ENCODE measurements at places on chromosomes 4 and X.
A peak's percentile ranks its signal among the peaks of the same experiment; 100 is the strongest.

GRCh38 chrX:134191281-134191680 lies 45.7 kb upstream of the CCDC160 start:
- DNase-seq = no peak

DNA sequence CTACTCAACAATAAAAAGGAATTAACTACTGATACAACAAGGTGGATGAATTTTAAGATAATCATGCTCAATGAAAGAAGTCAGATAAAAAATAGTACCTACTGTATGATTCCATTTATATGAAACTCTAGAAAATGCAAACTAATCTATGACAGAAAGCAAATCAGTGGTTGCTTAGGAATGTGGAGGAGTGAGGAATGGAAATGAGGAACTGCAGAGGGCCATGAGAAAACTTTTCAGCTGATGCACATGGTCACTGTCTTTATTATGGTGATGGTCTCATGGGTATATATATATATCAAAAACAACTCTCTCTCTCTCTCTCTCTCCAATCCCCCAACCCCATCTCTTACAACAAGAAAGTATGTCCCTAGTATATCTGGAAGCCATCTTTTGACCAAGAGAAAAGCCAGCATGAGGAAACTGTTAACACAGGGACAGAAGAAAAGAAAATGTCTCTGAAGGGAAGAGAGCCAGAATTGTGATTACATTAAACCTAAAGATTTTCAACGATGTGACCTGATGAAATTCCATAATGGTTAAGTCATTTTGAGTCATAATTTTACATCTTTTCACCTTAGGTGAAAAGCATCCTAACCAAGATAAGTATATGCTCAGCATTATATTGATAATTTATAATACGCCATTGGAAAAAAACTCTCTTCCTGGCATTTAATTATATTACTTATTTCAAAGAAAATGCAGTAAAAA lies 8.5 kb upstream of the NFKB1 start:
- DNase-seq = no peak

DNA sequence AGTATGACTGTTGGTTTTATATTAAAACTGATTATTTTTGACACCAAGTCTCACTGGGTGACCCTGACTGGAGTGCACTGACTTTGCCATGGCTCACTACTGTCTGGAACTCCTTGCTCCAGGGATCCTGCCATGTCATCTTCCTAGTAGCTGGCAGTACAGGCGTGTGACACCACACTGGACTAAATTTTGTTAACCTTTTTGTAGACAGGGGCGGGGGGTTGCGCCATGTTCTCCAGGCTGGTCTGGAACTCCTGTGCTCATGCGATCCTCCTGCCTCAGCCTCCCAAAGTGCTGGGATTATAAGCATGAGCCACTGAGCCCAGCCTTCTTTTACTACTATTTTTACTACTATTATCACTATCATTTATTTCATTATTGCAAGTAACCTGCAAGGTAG lies 8.9 kb downstream of the XAGE1A start:
- no peak for DNase-seq

DNA sequence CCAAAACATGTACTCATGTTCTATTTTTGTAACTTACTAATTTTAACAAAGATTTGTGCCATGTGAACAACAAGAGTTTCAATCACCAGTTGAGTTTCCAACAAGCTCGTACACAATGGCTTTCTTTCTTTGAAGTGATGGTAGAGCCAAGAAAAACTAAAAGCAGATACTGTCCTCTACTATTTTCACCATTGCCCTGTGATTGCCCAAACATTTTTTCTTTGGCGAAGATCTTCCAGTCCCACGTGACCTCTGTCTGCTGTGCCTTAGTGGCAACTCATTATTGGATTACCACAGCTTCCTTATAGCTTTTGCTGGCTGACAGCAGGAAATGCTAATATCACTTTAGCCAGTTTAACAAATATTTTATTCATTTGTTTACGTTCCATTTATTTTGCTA lies 1147.1 kb downstream of the STIM2 start:
- no peak for DNase-seq

DNA sequence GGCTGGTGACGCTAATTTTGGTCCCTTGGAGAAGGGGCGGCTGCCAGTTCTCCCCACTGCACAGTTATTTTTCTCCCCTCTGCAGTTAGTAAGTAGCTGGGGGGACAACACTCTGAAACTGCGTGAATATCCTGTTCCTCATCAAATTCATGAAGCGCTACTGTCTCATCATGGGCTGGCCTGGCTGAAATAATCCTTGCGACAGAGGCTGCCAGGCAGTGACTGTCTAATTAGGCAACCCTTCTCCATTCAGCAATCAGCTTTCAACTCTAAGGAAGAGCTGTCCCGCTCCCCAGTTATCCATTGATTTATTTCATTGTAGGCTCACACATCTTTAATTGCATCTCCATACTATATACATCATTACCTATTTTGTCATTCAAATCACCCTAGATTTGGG lies 8.2 kb downstream of the SH3TC1 start:
- DNase-seq = no peak

DNA sequence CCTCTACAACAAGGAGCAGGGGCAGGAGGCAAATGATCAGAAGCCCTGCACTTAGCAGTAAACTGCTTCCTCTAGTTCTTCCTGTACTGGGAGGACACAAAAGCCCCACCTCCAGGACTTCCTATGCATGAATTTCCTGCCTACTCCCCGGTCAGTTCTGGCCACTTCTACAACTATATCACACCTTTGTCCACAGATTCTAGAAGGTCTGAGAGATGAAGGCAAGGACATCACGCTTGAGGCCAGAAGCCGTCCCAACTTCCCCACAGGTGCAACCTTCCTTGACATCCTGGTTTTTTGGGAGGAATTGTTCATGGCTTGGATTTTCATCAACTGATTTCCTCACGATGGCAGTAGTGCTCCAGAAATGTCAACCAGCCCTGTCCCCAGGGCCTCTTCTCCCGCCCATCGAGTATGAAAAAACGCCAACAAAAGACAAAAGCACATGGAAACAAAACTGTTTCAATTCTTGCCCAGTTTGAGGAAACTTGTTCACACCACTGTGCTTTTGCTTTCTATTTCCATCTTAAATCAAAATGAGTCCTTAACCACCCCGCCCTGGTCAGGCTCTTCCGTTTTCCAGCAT lies 206.5 kb upstream of the STK26 start:
- DNase-seq = peak; percentile 71

- DNase-seq = no peak
Observed at GRCh38 chr4:88396681-88397080, 18.0 kb downstream of the HERC6 start.

- DNase-seq = no peak
Observed at GRCh38 chr4:168691631-168692369, 194.9 kb downstream of the PALLD start.

- DNase-seq = no peak
Observed at GRCh38 chr4:143625632-143626031, 74.8 kb downstream of the FREM3 start.

GRCh38 chrX:102835504-102836146 lies 101.4 kb upstream of the RAB40AL start:
- no peak for DNase-seq

DNA sequence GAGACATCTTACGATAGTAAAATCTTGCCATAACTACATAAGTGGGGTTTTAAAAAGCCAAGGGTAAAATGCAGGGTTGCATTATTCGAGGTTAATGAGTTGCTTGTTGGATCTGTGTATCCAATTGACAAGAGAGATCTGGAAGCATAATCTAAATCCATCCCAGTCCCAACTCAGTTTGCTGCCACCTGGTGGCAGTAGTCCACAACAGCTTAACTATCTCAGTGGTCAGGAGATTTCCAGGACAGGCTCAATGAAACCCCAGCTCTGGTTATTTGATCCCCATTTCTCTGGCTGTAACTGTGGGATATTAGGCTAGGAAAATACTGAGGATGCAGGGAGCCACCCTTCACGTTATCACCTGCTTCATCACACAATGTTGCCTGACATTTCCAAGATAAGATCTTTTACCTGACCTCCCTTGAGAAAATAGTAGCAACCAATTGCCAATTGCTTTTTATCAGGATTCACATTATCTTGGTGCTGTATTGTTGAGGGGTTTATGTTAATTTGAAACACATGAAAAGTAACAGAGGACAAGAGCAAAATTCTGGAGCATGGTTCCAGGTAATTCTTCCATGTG lies 88.2 kb upstream of the TNIP3 start:
- peak; percentile 21 for DNase-seq

DNA sequence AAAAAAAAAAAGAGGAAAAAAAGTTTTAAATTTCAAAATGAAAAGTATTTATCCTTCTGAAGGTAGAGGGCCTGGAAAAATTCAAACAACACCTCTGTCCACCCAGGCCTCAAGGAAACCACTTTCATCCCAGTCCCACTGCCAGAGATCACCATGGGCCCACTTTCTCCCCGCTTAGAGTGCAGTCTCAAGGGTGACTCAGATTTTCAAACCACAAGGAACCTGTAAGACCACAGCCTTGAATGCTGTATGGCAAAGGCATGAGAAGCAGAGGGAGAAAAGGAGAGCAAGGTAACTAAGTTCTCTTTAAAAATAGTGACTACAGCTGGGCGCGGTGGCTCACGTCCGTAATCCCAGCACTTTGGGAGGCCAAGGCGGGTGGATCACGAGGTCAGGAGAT lies 87.9 kb upstream of the PACRGL start:
- DNase-seq = no peak

GRCh38 chr4:54093324-54094240 lies 6.4 kb upstream of the GSX2 start:
- DNase-seq = no peak

- no peak for DNase-seq
Observed at GRCh38 chr4:52982255-52982945, 120.3 kb downstream of the RASL11B start.

DNA sequence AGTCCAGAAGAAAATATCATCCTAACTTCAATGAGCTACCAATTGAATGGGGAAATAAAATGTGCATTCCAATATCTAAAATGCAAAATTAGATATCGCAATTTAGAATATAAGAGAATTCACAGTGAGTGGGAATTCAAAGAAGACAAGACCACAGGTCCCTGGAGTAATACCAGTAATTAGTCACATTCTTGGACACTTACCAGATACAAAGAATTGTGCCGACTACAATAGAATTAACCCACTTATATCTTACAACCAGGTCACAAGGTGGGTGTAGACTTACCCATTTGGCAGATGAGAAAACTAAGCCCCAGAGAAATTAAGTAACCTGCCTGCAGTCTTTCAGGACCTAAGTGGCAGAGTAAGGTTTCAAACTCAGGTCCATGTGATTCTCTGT lies 84.3 kb upstream of the C1QTNF7 start:
- no peak for DNase-seq

GRCh38 chrX:21847342-21847741 lies 7.9 kb downstream of the MBTPS2 start:
- no peak for DNase-seq

GRCh38 chr4:173214231-173214630 lies 45.6 kb downstream of the GALNT7 start:
- DNase-seq = no peak

DNA sequence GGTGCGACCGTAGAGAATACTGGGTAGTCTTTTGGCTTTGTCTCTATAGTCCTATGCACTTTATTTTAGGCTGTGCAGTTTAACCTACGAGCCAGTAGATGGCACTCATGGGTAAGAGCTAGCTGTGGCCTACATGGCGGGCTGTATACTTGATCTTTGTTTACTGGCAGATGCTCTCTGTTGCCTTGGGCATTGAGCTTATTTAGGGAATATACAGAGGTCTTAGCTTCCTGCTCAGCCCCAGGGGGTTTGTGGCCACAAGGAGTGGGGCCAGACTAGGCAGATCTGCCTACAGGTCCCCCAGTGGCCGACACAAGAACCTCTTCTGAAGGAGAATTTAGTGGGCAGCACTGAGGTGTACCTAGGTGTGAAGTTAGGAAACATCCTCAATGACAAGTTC lies 227.6 kb upstream of the HDX start:
- peak; percentile 3 for DNase-seq

GRCh38 chrX:1860936-1861594 lies 246.2 kb downstream of the ASMT start:
- no peak for DNase-seq

DNA sequence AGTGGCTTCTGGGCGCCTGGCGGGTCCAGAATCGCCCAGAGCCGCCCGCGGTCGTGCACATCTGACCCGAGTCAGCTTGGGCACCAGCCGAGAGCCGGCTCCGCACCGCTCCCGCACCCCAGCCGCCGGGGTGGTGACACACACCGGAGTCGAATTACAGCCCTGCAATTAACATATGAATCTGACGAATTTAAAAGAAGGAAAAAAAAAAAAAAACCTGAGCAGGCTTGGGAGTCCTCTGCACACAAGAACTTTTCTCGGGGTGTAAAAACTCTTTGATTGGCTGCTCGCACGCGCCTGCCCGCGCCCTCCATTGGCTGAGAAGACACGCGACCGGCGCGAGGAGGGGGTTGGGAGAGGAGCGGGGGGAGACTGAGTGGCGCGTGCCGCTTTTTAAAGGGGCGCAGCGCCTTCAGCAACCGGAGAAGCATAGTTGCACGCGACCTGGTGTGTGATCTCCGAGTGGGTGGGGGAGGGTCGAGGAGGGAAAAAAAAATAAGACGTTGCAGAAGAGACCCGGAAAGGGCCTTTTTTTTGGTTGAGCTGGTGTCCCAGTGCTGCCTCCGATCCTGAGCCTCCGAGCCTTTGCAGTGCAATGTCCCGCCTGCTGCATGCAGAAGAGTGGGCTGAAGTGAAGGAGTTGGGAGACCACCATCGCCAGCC lies at the start of gene ATOH1:
Gene ATOH1 (plus strand): TSS at position 422 of the 663 bp plus-strand sequence. CDS start 174 bp downstream, at position 596.
- DNase-seq = no peak

DNA sequence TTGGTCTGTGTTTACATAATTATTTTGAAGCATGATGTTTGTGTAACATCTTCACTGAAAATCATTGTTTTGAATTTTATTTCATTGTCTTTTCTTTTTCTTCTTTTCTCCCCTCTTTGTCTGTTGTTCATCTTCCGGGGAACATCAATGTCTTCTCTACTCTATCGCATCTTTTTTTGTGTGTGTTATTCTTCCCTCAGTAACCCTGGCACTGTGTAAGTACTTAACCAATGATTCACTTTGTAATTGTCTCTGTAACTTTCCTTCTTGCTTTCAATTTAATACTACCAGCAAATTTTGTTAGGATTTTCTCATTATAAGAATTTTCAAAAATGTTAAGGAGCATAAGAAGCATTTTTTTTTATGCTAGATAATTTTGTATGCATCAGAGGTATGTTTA lies 130.8 kb downstream of the PDLIM5 start:
- DNase-seq = no peak

GRCh38 chrX:126552313-126553022 lies at the start of gene DCAF12L1:
Gene DCAF12L1 (minus strand): TSS chrX:126552814. CDS start chrX:126552608, 206 bp downstream.
- DNase-seq = no peak

- peak; percentile 61 for DNase-seq
Observed at GRCh38 chrX:155027509-155028066, 944 bp downstream of the FUNDC2 start.

GRCh38 chrX:13790206-13791131 lies 26.4 kb downstream of the GPM6B start:
- no peak for DNase-seq

- peak; percentile 17 for DNase-seq
Observed at GRCh38 chr4:2977211-2978088, 14.1 kb downstream of the GRK4 start.

GRCh38 chrX:84873176-84873575 lies 130.5 kb upstream of the APOOL start:
- DNase-seq = no peak

- DNase-seq = no peak
Observed at GRCh38 chrX:24444645-24445044, 20.4 kb upstream of the PDK3 start.
